ENCODE measurements at places on chromosomes 16 and 17.
A peak's percentile ranks its signal among the peaks of the same experiment; 100 is the strongest.

DNA sequence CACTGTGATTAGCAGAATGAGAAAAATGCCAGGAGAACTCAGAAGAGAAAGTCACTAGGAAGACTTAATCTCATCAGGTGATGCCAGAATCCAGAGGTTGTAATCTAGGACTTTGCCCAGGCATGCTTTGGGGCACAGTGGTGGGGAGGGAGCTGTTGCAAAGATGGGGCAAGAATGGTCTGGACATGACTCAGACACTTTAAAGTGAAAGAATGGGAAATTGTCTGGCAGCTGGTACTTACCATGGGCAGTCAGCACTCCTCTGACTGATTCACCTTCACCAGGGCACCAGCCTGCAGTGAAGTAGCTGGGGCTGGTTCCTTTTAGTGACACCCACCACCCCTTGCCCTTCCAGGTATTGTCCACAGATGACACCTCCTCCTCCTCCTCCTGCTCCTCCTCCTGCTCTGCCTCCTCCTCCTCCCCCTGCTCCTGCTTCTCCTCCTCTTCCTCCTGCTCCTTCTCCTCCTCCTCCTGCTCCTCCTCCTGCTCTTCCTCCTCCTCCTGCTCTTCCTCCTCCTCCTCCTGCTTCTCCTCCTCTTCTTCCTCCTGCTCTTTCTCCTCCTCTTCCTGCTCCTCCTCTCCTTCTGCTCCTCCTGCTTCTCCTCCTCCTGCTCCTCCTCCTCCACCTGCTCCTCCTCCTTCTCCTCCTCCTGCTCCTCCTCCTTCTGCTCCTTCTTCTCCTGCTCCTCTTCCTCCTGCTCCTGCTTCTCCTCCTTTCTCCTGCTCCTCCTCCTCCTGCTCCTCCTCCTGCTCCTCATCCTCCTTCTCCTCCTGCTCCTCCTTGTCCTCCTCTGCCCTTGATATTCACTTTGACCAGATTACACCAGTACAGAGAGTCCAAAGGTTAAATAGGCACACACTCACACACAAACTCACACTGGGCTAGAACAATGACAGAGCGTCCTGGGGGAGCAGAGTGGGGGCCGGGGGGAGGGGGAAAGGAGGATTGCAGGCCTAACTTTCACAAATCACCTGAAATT, at the start of gene CHD9NB:
TSS of gene CHD9NB (minus strand) at position 379 of the 983 bp plus-strand sequence. CDS start 8,739 bp downstream, outside the sequence.
- peak; percentile 32 for DNase-seq

- no peak for DNase-seq
These were observed 9.4 kb downstream of the OR4D2 start for GRCh38 chr17:58176200-58176599.

GRCh38 chr17:27407916-27408864, 48.1 kb upstream of the KSR1 start:
- no peak for DNase-seq

DNA sequence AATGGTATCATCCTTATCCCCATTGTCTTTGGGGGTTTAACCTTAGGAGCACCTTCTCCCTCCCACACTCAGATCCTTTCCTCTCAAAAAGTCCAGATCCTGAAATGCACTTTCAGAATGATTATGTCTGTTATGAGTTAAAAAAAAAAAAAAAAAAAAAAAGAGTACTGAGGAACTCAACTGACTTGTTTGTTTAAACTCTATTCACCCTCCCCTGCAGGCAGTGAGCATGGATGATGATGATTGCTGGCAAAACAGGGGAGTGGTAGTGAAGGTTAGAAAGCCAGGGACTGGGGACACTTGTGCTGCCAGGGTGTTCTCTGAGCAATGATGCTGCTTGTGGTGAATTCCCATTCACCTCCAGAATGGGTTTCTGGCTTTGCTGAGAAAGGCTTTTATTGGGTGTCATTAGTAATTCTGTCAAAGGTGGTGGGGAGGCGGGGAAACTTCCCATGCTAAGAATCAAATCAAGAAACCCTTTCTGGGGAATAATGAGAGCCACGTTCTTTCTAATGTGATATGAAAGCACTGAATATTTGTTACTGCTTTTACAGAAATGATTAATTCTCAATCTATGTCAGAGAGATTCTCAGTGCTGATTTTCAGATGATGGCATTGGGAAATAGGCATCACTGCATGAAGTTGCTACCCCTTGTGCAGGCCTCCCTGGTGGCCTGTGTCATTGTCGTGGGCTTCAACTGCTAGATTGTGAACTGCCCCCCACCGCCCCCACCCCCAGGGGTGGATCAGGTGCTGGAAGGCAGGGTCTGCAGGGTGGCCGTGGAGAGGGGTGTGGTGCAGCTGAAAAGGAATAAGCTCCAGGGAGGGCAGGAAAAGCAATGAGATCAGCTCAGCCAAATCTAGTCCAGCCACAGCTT, 14.1 kb downstream of the CCL4 start:
- peak; percentile 71 for DNase-seq

- no peak for DNase-seq
These were observed 42.5 kb downstream of the PSME3IP1 start for GRCh38 chr16:57143149-57143921.

DNA sequence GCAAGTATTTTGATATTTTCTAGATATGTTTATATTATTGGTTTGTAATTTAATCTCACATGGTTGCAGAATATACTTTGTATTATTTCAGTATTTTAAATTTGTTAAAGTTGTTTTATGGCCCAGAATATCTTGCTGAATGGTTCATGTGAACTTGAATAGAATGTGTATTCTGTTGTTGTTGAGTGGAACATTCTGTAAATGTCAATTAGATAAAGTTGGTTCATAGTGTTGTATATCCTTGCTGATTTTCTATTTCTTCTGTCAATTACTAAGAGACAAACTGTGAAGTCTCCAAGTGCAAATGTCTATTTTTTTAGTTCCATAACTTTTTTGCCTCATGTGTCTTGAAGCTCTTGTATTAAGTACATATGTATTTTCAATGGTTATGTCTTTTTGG, 411.7 kb downstream of the NPIPA7 start:
- no peak for DNase-seq

All from activated CD4-positive, alpha-beta T cell treated with anti-CD3 and anti-CD28 coated beads, Interleukin-2, Interleukin-4, amounts not matched to agents 100 ng/mL and 50 ng/mL, durations not matched to agents 16 hours and 8 hours (primary cell).